ENCODE measurements at places on chromosomes 16 and 17.
A peak's percentile ranks its signal among the peaks of the same experiment; 100 is the strongest.

DNA sequence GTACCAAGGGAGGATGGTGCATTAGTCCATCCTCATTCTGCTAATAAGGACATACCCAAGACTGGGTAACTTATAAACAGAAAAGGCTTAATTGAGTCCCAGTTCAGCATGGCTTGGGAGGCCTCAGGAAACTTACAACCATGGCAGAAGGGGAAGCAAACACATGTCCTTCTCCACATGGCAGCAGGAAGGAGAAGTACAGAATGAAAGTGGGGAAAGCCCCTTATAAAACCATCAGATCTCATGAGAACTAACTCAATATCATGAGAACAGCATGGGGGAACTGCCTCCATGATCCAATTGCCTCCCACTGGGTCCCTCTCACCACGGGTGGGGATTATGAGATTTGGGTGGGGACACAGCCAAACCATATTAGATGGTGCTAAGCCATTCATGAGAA, 84.5 kb downstream of the SEC14L1 start:
- H3K36me3 ChIP-seq, result peaks cover 4% of the 10 kb centered on the region
- H3K4me3 ChIP-seq, result no peak overlapping the region
- no peaks in the 10 kb centered on the region for H3K4me1 ChIP-seq
- no peak for DNase-seq

DNA sequence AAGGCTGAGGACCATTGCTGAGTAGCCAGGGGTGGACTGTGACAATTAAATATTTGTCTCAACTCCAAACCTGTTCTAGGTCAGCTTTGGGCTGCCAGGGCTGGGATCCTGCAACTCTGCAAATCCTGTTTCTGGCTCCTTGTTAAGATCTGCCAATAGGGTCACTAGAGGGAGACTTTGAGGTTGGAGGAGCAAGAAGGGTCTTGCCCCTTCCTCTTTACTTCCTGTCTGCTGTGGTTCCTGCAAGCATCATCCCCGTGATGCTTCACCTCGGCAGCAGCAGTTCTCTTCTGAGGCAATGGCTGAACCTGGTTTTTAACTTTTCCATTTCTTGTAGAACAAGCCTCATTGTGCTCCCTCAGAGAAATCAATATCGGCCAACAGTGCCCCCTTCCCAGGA, 124.6 kb downstream of the IRX5 start:
- H3K4me3 ChIP-seq, result no peak overlapping the region
- no peak for DNase-seq
- no peak overlapping the region for H3K27ac ChIP-seq
- H3K4me1 ChIP-seq, result peaks cover 2% of the 10 kb centered on the region

DNA sequence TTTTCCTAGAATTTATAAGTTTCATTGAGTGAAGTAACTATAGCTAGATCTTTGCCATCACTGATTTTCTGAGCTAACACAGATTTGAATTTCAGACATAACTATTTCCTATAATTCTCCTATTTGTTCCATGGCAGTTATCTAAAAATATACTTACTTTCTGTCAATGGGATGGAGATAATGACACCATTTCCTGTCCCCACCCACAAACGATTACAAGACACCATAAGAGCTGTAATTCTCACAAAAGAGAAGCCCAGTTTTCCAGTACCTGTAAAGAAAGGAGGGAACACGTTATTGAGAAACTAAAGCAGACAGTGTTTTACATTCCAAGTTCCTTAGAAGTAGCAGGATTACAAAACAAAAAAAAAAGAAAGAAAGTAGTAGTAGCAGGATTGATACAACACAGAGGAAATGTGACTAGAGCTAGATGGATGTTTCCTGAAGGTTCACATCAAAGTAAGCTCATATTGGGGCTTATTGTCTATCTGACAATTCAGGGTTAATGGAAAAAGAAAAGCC, 110.9 kb upstream of the TOB1 start:
- DNase-seq, result no peak
- no peaks in the 10 kb centered on the region for H3K27me3 ChIP-seq
- H3K4me3 ChIP-seq, result no peak overlapping the region
- H3K4me1 ChIP-seq, result peaks cover 21% of the 10 kb centered on the region

GRCh38 chr17:14672830-14673229, 371.9 kb downstream of the HS3ST3B1 start:
- no peak overlapping the region for H3K4me3 ChIP-seq
- no peak for DNase-seq
- peaks cover 9% of the 10 kb centered on the region for H3K27me3 ChIP-seq
- H3K36me3 ChIP-seq, result no peaks in the 10 kb centered on the region
- H3K27ac ChIP-seq, result no peak overlapping the region
- H3K4me1 ChIP-seq, result no peaks in the 10 kb centered on the region

GRCh38 chr17:75271955-75272847, 1.2 kb upstream of the MIF4GD start:
- peak overlapping the region; percentile 86 for H3K27ac ChIP-seq
- H3K4me3 ChIP-seq, result peak overlapping the region; percentile 86
- peaks cover 37% of the 10 kb centered on the region for H3K4me1 ChIP-seq
- H3K27me3 ChIP-seq, result no peaks in the 10 kb centered on the region
- peaks cover 15% of the 10 kb centered on the region for H3K36me3 ChIP-seq

- H3K27me3 ChIP-seq, result peaks cover 5% of the 10 kb centered on the region
- DNase-seq, result no peak
- H3K27ac ChIP-seq, result no peak overlapping the region
- peaks cover 12% of the 10 kb centered on the region for H3K4me1 ChIP-seq
- no peak overlapping the region for H3K4me3 ChIP-seq
These were observed 339.8 kb upstream of the TNRC6C start for GRCh38 chr17:77618731-77619130.

- peaks cover 15% of the 10 kb centered on the region for H3K4me1 ChIP-seq
- H3K36me3 ChIP-seq, result no peaks in the 10 kb centered on the region
- H3K27ac ChIP-seq, result no peak overlapping the region
These were observed 18.6 kb downstream of the ALOX12B start for GRCh38 chr17:8068736-8069586.

GRCh38 chr16:168424-168823, 2.6 kb downstream of the HBM start:
- H3K27me3 ChIP-seq, result peaks cover 62% of the 10 kb centered on the region
- DNase-seq, result no peak
- H3K36me3 ChIP-seq, result no peaks in the 10 kb centered on the region
- H3K4me3 ChIP-seq, result no peak overlapping the region
- peaks cover 6% of the 10 kb centered on the region for H3K4me1 ChIP-seq

DNA sequence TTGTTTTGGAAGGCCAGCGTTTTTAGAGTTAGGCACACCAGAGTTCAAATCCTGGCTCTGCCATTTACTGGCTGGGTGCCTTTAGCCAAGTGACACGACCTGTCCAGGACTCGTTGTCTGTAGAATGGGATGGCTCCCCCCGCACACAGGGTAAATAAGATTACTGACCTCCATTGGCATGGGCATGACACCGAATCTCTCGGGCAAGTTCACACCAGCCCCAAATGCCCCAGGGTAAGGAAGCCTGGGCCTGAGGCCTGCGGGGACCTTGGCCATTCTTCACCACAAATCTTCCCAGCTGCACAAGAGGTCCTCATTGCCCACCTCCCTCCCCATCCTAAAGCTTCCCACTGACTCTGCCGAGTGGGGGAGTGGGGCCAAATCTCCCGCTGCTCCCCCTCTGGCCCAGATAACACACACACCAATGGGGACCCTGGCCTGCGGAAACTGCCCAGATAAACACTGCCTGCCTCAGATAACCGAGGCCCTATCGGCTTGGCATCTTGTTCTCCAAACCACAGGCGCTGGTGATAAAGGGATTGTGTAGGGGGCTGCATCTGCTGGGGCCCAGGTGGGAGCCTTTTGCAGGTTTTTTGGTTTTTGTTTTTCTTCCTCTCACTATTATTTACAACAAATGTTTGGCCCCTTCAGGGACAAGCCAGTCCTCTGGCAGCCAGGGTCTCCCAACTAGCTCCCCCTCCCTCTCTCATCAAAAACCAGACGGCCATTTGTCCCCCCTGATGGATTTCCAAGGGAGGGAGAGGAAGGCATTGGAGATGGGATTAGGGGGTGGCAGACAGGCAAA, 75.0 kb upstream of the LHX1 start:
- no peaks in the 10 kb centered on the region for H3K36me3 ChIP-seq
- no peak overlapping the region for H3K27ac ChIP-seq
- H3K4me3 ChIP-seq, result no peak overlapping the region
- H3K4me1 ChIP-seq, result no peaks in the 10 kb centered on the region

- H3K4me3 ChIP-seq, result peak overlapping the region; percentile 85
- H3K27me3 ChIP-seq, result no peaks in the 10 kb centered on the region
- peaks cover 74% of the 10 kb centered on the region for H3K4me1 ChIP-seq
- peaks cover 41% of the 10 kb centered on the region for H3K36me3 ChIP-seq
- H3K27ac ChIP-seq, result peak overlapping the region; percentile 90
These were observed 1.2 kb downstream of the ARHGAP17 start for GRCh38 chr16:25013751-25014499.

GRCh38 chr17:17911001-17911613, 61.1 kb downstream of the TOM1L2 start:
- H3K27me3 ChIP-seq, result no peaks in the 10 kb centered on the region
- H3K36me3 ChIP-seq, result peaks cover 3% of the 10 kb centered on the region
- no peak overlapping the region for H3K27ac ChIP-seq
- H3K4me1 ChIP-seq, result peaks cover 10% of the 10 kb centered on the region

GRCh38 chr17:20028443-20028842, 19.3 kb downstream of the SPECC1 start:
- H3K36me3 ChIP-seq, result peaks cover 4% of the 10 kb centered on the region
- peaks cover 19% of the 10 kb centered on the region for H3K4me1 ChIP-seq
- H3K27ac ChIP-seq, result no peak overlapping the region
- no peak overlapping the region for H3K4me3 ChIP-seq

DNA sequence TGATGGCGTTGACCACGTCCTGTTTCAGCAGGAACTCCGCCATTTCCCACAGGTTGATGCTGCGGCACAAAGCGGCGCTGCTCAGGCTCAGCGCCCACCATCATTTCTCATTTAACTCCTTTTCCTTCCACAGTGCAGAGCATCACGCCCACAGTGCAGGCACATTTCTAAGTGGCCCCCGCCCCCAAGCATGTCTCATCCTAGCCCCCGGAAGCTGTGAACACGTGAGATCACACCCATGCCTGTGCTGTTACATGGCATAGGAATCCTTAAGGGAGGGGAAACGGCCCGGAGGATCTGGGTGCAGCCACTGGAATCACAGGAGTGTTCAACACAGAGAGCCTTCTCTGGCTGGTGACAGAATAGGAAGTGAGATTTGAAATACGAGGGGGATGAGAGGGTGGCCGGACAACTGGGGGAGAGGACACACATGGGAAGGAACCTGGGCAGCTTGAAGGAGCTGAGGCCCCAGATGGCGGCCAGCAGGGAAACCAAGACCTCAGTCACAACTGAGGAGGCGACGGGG, 4.7 kb downstream of the NAGPA start:
- H3K27me3 ChIP-seq, result no peaks in the 10 kb centered on the region
- H3K27ac ChIP-seq, result no peak overlapping the region
- H3K4me1 ChIP-seq, result peaks cover 10% of the 10 kb centered on the region
- H3K36me3 ChIP-seq, result no peaks in the 10 kb centered on the region
- no peak overlapping the region for H3K4me3 ChIP-seq

- H3K27ac ChIP-seq, result no peak overlapping the region
- peak; percentile 81 for DNase-seq
- peaks cover 23% of the 10 kb centered on the region for H3K27me3 ChIP-seq
- H3K4me3 ChIP-seq, result no peak overlapping the region
These were observed 13.1 kb upstream of the MSI2 start for GRCh38 chr17:57243171-57243622.
